ENCODE measurements at places on chromosomes 13 and 19. TPM values are rescaled to one million over a fixed set of nuclear protein-coding genes. Genes with fewer than 3 reads are reported as not detected.

Gene CYP2B6
- 0.43 TPM for polyA plus RNA-seq

Gene FGF9
- polyA plus RNA-seq, result 20.4 TPM

Gene ATP4B
- polyA plus RNA-seq, result 0.58 TPM

Gene PSG11
- 0.24 TPM for polyA plus RNA-seq

Gene NFILZ
- not detected for polyA plus RNA-seq

Gene EVI5L
- polyA plus RNA-seq, result 16.1 TPM

Gene ANGPTL4
- 4.8 TPM for polyA plus RNA-seq

Gene KLK6
- 0.32 TPM for polyA plus RNA-seq

Gene EDNRB
- 120 TPM for polyA plus RNA-seq

Gene LILRB5
- polyA plus RNA-seq, result 4.2 TPM

Gene ZNF541
- 0.11 TPM for polyA plus RNA-seq

Gene LILRB4
- 0.74 TPM for polyA plus RNA-seq

Gene FCGBP
- polyA plus RNA-seq, result 10.7 TPM

Gene PBX4
- 22.0 TPM for polyA plus RNA-seq

Gene EGLN2
- polyA plus RNA-seq, result 76.7 TPM

- no peak for DNase-seq
These were observed 32.2 kb upstream of the ZNF726 start for GRCh38 chr19:23882493-23882892.

DNA sequence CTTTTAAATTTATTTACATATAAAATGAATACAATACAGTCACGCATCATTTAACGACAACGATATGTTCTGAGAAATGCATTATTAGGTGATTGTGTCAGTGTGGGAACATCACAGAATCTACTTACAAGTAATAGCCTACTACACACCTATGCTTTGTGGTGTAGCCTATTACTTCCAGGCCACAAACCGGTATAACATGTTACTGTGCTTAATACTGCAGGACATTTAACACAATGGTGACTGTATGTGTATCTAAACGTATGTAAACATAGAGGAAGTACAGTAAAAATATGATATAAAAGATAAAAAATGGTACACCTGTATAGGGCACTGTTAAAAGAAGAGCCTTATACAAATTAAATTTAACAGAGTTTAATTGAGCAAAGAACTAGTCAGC, 62.4 kb upstream of the KLHL1 start:
- DNase-seq, result no peak

- no peak for DNase-seq
These were observed at the start of gene SPACA6 for GRCh38 chr19:51693260-51693659. Gene SPACA6, plus strand, starts transcription at chr19:51693330. Its CDS starts 197 bp downstream, at chr19:51693527.

DNA sequence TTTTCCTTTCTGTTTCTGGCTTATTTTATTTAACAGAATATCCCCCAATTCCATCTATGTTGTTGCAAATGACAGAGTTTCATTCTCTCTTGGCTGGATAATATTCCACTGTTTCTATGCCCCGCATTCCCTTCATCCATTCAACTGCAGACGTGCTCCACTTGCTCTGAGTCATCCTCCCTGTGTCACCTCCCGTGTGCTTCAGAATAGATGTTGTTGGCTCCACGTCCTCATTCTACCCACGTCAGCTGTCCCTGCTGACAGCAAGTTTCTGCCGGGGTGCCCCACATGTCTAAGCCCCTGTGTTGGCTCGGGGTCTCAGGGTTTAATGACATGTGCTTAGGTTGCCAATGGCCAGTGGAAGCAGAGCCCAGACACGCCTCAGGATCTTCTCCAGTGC, 1041.0 kb downstream of the UQCRFS1 start:
- no peak for DNase-seq

- DNase-seq, result no peak
These were observed at the start of gene CEACAM20 for GRCh38 chr19:44529536-44529935. Gene CEACAM20, minus strand, starts transcription at chr19:44529675. Its CDS starts 166 bp downstream, at chr19:44529509.

DNA sequence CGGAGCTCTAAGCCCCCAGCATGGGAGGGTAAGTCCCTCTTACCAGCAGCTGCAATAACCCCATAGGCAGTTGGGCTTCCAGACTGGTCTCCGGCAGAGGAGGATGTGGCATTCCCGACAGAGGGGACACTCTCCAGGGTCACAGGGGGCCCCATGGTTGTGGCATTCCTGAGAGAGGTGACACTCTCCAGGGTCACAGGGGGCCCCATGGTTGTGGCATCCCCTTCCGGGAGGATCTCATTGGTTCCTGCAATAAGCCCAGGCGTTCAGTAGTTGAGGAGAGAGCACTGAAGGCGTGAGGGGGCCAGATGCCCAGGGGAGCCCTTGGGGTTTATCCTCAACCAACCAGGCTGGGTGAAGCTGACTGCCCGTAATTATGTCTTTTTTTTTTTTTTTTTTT, 5.4 kb downstream of the CD320 start:
- DNase-seq, result no peak

GRCh38 chr19:14402332-14403144, 16.6 kb downstream of the DDX39A start:
- DNase-seq, result no peak

- no peak for DNase-seq
These were observed 973.7 kb downstream of the UQCRFS1 start for GRCh38 chr19:28239270-28239669.

DNA sequence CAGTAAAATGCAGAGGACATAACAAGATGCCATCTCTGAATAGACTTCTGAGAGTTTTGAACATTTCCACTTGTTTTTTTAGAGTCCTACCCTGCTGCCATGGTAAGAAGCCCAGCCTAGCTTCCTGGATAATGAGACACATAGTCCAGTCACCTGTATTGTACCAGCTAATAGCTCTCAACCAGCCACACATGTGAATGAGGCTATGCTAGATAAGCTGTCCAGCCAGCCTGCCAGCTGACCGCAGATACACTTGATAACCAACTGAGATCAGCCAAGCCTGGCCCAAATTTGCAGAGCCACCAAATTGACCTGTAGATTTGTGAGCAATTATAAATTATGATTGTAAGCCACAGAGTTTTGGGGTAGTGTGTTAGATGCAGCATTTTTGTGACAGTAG, 10.7 kb downstream of the RFXAP start:
- DNase-seq, result no peak

DNA sequence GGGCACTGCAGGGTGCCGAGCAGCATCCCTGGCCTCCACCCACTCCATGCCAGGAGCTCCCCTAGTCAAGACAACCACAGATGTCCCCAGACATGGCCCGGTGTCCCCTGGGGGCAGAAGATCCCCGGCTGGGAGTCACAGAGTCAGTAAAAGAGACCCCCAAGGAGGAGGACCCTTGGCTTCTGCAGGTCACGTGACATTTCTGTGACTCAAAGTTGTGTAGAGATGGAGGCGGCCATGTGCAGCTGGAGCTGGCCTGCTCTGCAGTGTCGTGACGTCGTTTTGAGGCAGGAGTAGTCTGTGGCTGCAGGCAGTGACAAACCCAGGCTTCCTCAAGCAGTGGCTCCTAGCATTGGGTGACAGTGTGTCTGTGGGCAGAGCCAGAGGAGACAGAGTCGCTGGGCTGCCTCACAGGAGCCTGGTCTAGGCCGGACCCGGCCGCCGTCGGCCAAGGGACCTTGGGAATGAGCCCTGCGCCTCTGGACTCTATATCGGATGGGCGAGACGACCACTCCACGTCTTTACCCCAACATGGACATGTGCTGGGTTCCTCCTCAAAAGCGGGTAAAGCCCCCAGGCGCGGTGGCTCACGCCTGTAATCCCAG, 7.7 kb upstream of the DIRAS1 start:
- no peak for DNase-seq

GRCh38 chr13:91001371-91001770, 346.1 kb upstream of the MIR17HG start:
- no peak for DNase-seq

DNA sequence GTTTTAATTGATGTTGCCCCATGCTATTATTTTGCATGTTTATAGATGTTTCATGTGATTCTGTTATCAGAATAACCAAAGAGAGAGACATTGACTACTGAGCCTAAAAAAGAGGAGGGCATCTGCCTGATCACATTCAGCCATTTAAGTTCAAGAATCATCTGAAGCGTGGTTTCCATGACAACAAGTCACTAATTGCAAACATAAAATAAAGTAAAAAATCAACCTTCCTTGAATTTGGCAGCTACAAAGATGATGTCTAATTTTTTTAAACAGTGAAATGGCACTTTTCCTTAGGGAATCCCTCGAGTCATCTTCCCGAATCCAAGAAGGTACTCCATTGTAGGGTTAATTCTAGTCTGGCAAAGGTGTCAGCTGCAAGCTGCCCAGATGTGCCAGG, 884.2 kb downstream of the DIAPH3 start:
- no peak for DNase-seq

- no peak for DNase-seq
These were observed 593 bp downstream of the ZNF135 start for GRCh38 chr19:58059671-58060078.

- DNase-seq, result no peak
These were observed 7.5 kb upstream of the BCAT2 start for GRCh38 chr19:48818234-48818820.

- DNase-seq, result no peak
These were observed 39.5 kb upstream of the SMAD9 start for GRCh38 chr13:36959456-36960116.

DNA sequence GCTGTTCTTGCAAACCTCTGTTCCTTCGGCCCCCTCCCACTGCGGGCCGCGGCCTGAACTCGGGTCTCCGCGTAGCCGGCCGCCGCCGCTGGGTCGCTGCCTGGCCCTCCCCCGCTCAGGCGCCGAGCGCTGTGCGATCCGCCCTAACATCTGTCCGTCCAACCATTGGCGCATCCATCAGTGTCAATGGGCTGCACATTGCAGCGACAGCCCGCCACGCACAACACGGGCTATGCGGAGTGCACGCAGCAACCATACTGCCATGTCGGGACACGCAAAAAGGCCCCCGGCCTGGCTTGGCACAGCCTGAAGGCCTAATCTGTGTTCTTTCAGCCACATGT, 2.6 kb upstream of the TSHZ3 start:
- peak; percentile 32 for DNase-seq

GRCh38 chr19:46614114-46614722, 10.7 kb downstream of the PTGIR start:
- peak; percentile 87 for DNase-seq

DNA sequence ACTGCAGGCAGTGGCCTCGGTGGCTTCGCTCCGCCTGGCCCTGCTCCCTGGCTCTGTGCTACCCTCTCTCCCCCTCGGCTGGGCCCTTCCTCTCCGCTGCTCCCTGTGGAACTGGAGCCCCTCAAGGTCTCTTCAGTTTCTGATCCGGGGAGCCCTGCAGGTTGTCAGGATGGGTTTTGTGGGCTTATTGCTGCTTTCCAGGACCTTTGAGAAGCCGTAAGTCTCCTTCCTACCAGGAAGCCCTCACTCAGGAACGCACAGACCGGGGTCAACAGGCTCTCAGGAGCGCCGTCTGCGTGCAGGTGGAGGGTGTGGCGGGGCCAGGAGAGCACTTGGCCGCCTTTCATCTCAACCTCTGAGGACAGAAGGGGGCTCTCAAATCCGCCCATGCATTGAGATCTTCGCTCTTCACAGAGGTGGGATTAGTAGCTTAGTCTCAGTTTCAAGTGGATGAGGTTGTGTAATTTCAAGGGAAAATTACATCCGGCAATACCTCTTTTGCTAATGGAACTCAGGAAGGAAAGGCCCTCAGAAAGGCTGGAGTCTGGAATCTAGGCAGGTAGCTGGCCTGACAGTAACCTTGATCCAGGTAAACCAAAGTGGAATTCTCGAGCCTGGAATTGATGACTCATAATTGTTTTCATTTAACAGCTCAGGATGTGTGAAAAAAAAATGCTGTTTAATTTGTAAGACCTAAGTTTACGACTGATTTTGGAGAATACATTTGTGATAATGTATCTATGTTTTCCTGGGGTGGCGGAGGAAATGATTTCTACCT, 102.0 kb downstream of the ATP11A start:
- peak; percentile 90 for DNase-seq

DNA sequence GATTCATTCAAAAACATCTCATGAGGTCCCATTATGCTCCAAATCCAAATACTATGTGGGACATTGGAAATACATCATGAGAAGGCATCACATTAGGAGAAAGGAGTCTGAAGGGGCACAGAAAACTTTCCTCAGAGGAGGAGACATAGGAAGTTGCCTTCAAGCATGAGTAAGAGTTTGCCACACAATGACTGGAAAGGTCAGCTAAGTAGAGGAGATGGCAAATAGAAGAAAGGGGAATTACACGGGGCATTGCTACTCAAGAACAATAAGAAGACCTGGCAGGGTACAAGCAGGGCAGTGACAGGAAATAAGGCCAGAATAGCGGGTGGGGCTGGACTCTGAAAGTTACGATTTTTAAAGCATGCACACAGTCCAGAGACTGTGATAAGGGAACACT, 231.6 kb downstream of the SPRY2 start:
- no peak for DNase-seq

DNA sequence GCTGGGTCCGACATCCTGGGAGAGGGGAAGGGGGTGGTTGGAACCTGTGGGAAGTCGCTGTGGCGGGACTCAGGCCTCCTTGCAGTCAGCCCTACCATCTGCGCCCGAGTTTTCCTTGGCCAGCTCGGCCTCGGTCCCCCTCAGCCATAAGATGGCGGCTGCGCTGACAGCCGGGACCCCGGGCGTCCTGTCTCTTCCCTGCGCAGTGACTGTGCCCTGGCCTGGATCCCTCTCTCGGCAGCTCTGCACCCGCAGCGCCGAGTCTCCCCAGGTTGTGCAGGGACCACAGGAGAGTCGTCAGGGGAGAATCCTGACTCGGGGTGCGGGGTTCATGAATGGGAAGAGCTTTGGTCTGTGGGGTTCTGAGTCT, 345 bp downstream of the ZNF257 start:
- DNase-seq, result no peak

DNA sequence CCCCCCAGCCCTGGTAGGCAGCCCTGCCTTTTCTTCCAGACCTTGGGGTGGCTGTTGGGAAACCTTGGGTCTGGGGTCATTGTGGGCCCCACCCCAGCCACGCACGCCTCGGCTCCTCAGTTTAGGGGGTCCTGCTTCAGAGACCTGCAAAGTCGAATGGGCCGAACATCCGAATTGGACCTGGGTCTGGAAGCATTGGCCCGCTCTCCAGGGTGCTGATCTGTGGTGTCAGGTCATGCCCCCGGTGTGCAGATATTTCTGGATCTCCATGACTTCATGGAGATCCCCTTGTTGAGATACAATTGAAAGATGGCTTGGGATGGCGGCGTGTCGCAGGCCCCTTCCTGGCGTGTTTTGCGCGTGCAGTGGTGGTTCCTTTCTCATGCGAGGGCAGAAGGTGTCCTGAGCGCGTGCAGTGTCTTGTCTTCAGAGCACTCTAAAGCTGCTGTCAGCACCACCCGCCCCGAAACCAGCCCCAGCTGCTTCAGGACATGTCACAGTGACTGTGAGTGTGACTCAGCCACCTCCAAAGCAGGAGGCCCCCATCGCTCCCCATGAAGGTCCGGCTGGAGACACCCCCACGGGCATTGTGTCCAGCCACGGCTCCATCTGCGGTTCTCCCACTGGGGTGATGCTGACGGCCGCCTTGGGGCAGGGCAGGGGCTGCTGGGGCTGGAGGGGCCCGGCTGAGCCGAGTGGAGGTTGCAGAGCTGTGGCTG, 112.7 kb downstream of the KDM4B start:
- DNase-seq, result no peak

GRCh38 chr19:12840091-12841079, 2.1 kb downstream of the MAST1 start:
- peak; percentile 69 for DNase-seq

Data from left lung (tissue), 14 donors.